ENCODE measurements at places on chromosomes 7 and 10.

DNA sequence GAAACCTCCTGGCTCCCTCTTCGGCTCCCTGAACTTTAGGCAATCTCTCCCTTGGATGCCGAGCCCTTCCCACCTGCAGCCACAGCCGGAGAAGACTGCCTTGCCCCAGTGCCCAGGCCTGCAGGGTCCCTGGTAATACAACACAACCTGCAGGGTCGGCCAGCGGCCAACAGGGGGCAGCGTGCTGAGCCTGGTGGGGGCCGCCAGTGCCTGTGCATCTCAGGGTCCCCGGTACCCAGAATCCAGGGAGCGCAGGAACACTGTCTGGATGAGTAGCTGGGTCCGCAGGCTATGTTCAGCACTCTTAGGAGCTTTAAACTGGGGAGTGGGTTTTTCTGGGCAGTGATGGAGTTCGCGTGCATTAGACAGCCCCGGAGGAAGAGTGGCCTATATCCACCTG lies 17.5 kb upstream of the C10orf71 start:
- DNase-seq, result no peak

- no peak for DNase-seq
Measured at GRCh38 chr10:43981232-43981631, 332.6 kb upstream of the ZNF32 start.

DNA sequence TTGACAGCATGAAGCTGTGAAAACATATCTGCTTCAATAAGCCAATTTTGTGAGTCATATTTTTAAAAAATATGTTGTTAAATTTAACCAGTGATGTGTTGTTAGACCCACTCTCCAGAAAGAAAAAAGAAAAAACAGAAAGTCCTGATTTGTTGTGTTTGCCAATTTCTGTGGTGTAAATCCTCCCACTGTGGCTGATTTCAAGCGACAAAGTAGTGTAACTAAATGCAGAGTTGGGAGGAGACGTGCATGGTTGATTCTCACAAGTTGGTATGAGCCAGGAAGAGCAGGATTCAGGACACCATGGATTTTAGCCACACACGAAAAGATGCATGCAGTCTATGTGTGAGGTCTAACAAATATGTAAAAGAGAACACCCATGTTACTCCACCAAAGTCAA lies 139.1 kb downstream of the CCDC3 start:
- no peak for DNase-seq

- no peak for DNase-seq
Measured at GRCh38 chr10:67783606-67784294, 54.2 kb downstream of the DNAJC12 start.

- no peak for DNase-seq
Measured at GRCh38 chr7:77991656-77992055, 193.1 kb downstream of the PHTF2 start.

DNA sequence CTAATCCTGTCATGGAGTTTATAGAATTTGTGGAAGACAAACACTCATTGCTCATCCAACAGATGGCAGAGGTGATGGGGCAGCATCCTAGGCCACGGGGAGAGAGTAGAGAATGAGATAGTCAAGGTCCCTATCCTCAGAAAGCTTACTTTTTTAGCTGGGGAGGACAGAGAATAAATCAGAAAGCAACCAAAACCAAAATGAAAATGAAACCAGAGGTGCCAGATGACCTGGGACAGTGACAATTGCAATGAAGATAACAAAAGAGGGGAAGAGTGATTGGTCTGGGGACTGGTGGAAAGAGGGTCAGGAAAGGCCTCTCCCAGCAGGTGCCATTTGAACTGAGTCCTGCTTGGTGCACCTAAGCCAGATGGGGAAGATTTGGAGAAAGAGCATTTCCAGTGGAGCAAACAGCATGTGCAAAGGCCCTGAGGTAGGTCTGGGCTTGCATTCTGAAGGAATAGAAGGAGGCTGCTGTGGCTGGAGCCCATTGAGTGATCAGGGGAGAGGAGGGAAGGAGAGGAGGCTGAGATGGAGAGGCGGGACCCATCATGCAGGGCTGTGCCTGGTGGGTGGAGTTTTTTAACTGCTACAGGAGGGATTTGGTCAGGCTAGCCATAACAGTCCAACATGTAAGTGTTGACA lies 164.1 kb downstream of the RPS24 start:
- no peak for DNase-seq
